ENCODE measurements at places on chromosomes 5 and 9. TPM values are rescaled to one million over a fixed set of nuclear protein-coding genes. Genes with fewer than 3 reads are reported as not detected.

DNA sequence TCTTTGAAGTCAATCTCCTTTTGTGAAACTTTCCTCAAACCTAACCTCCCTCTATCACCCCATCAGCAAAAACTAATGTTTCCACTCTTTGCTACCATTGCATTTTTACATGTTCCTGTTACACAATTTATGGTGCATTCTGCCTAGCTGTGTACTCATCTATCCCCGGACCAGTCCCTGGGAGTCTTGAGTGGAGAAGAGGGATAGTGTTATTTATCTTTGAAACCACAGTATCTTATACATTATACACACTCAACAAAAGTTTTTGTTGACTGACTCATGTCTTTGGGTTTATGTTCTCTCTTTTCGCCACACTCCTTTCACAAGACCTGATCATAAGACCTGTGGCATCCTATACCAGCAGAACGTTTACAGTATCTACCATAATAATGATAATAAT, 26.4 kb downstream of the TNFAIP8 start:
- H3K4me3 ChIP-seq: no peak overlapping the region
- no peaks in the 10 kb centered on the region for H3K27me3 ChIP-seq
- DNase-seq: no peak
- H3K27ac ChIP-seq: no peak overlapping the region

GRCh38 chr9:85414390-85414789, 327.4 kb downstream of the AGTPBP1 start:
- no peak overlapping the region for H3K4me3 ChIP-seq
- no peak for DNase-seq
- H3K27ac ChIP-seq: no peak overlapping the region
- H3K36me3 ChIP-seq: no peaks in the 10 kb centered on the region
- no peaks in the 10 kb centered on the region for H3K4me1 ChIP-seq

- no peak overlapping the region for H3K27ac ChIP-seq
- no peaks in the 10 kb centered on the region for H3K36me3 ChIP-seq
- no peak overlapping the region for H3K4me3 ChIP-seq
- H3K27me3 ChIP-seq: no peaks in the 10 kb centered on the region
- no peak for DNase-seq
Observed at GRCh38 chr9:125845271-125845808, 98.2 kb downstream of the PBX3 start.

- no peak overlapping the region for H3K27ac ChIP-seq
- H3K27me3 ChIP-seq: peaks cover 8% of the 10 kb centered on the region
- H3K36me3 ChIP-seq: no peaks in the 10 kb centered on the region
- H3K4me3 ChIP-seq: no peak overlapping the region
Observed at GRCh38 chr5:82551192-82551591, 273.0 kb upstream of the RPS23 start.

DNA sequence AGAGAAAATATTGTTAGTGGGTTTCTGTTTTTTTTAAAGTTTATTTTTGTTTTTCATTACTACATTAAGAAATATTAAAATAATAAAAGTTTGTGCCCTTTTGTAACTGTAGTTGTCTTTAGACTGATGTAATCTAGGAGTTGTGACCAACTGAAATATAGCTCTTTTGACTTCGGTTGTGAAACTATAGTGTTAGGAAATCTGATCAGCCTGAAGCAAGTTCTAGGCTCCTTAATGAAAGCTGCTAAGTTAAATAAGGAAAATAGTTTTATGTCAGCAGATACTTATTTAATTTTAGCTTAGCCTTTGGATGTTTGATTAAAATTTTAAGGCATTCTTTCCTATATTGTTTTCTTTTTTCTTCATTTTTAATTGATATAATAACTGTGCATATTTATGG, 14.2 kb downstream of the AP3S1 start:
- no peak for DNase-seq
- peaks cover 12% of the 10 kb centered on the region for H3K36me3 ChIP-seq
- H3K4me3 ChIP-seq: no peak overlapping the region
- no peaks in the 10 kb centered on the region for H3K27me3 ChIP-seq
- no peak overlapping the region for H3K27ac ChIP-seq
- peaks cover 13% of the 10 kb centered on the region for H3K4me1 ChIP-seq

DNA sequence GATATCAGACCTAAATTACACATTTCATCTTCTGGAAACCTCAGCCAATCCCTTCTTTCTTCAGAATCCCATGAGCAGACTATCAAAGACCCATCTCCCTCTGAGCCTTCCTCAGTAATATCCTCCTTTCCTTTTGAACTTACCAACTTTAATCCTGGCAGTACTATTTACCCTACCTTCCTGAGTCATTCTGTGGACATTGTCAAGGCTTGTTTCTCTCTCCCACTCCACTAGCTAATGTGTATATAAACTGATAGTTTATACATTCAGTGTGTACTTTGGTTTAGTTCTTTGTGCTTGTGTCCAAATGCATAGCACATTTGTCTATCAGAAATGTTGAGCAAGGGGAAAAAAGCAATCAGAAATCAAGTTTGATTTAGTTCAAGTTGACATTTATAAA, 568.3 kb downstream of the CSNK1G3 start:
- H3K4me1 ChIP-seq: no peaks in the 10 kb centered on the region
- no peak overlapping the region for H3K4me3 ChIP-seq
- H3K27me3 ChIP-seq: no peaks in the 10 kb centered on the region
- no peaks in the 10 kb centered on the region for H3K36me3 ChIP-seq

DNA sequence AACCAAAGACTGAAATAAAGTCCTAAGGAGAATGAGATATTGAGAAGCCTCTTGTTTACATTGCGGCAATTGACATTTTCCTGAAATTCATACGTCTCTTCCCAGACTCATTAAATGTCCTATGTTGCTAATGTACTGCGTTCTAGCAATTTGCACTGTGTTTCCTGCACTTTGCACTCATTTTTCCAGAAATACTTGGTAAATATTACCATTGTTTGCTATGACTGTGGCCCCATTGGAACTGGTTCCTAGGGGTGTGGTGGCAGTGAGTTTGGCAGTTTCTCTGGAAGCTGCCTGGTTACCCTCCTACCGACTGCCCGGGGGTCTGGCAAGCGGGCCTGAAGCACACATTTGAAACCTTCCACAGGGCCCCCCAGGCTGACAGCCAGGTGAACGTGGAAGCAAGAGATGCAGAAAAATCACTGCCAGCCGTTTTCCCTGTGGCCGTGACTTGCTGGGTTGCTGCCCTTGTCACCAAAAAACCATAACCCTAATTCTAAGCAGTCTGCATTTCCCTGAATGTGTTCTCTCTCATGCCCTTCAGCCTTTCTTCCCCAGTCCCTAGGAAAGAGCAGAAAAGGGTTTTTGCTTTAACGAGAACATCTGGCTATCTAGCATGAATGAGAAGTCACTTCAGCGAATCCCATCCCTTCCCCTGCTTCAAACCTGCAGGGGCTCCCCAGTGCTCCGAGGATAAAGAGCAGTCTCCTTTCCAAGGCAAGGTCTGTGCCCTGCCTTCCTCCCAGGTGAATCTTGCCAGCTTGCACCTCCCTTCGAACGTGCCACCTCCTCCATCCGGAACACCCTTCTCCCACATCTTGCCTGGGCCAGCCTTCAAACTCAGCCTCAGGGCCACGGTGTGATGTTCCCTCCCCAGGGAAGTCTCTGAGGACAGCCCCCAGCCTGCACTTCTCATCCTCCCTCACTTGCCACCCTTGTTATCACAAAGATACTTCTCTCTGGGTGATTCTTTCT, 84.2 kb downstream of the AK8 start:
- DNase-seq: no peak
- H3K27ac ChIP-seq: no peak overlapping the region
- no peaks in the 10 kb centered on the region for H3K36me3 ChIP-seq
- H3K27me3 ChIP-seq: peaks cover 43% of the 10 kb centered on the region
- H3K4me3 ChIP-seq: no peak overlapping the region
- no peaks in the 10 kb centered on the region for H3K4me1 ChIP-seq

DNA sequence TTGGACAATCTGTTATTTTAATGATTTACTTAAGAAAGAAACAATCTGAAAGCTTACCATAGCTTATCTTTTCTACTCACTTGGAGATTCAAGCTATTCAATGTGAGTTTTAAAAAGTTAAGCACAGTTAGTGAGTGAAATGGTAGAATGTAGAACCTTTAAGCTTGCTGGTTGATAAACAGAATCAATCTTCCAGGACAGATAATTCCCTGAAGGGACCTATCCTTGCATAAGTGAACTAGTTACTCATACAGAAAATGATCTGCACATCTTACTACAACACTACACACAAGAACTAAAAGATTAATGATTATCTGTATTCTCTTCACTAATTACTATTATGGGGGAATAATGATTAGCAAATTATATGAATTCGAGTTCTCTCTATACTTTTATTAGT, 165.6 kb downstream of the PALM2AKAP2 start:
- peaks cover 2% of the 10 kb centered on the region for H3K27me3 ChIP-seq
- H3K4me1 ChIP-seq: peaks cover 3% of the 10 kb centered on the region
- H3K4me3 ChIP-seq: no peak overlapping the region
- H3K36me3 ChIP-seq: peaks cover 7% of the 10 kb centered on the region
- no peak overlapping the region for H3K27ac ChIP-seq

DNA sequence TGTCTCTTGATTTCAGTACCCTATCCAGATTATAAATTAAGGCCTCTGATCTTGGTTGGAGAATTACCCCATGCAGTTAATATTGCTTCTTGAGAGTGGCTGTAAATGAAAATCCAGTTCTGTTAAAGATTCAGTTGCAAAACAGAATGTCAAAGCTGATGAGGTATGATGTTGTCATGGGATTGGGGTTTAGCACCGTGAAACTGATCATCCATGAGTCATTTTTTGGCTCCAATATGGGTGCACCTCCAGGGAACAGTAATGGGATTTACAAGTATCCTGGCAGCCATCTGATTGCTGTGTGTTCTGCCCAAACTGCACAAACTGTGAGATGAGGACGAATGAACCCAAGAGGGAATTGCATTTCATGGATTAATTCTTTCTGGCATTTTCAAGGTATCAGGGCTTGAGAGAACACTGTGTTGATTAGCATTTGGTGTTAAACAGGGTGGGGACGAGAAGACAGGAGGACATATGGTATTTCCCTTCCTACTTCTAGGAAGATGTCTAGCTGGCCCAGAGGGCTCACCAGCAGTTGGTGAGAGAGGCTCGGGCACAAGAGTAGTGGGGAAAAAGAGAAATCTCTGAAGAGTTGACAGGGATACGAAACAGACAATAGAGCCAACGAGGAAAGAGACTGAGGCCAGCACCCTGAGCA, 214.7 kb downstream of the GAS1 start:
- no peak overlapping the region for H3K27ac ChIP-seq
- no peaks in the 10 kb centered on the region for H3K27me3 ChIP-seq
- no peaks in the 10 kb centered on the region for H3K36me3 ChIP-seq
- H3K4me1 ChIP-seq: no peaks in the 10 kb centered on the region

DNA sequence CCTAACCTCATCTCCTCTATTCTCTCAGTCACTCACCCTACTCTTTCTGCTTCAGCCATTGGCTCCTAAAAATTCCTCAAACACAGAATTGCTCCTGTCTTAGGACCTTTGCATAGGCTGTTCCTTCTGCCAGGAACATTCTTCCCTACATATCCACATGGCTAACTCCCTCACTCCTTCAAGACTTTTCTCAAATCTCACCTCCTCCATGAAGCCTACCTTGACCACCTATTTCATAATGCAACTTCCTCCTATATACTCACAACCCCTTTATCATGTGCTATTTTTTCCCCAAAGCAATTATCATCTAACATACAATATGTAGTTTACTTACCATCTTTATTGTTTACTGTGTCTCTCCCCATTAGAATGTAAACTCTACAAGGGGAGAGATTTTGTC, 45.8 kb downstream of the ARL15 start:
- no peak overlapping the region for H3K4me3 ChIP-seq
- no peaks in the 10 kb centered on the region for H3K27me3 ChIP-seq
- DNase-seq: no peak
- H3K36me3 ChIP-seq: no peaks in the 10 kb centered on the region
- H3K4me1 ChIP-seq: no peaks in the 10 kb centered on the region

GRCh38 chr9:98303633-98304125, 48.2 kb upstream of the TBC1D2 start:
- no peak overlapping the region for H3K4me3 ChIP-seq
- no peak for DNase-seq
- H3K27ac ChIP-seq: no peak overlapping the region
- peaks cover under 1% of the 10 kb centered on the region for H3K27me3 ChIP-seq
- peaks cover 3% of the 10 kb centered on the region for H3K4me1 ChIP-seq
- H3K36me3 ChIP-seq: no peaks in the 10 kb centered on the region

GRCh38 chr5:112960315-112960714, 16.3 kb upstream of the DCP2 start:
- H3K27me3 ChIP-seq: no peaks in the 10 kb centered on the region
- DNase-seq: no peak
- no peak overlapping the region for H3K4me3 ChIP-seq
- no peaks in the 10 kb centered on the region for H3K36me3 ChIP-seq
- peaks cover 51% of the 10 kb centered on the region for H3K4me1 ChIP-seq

DNA sequence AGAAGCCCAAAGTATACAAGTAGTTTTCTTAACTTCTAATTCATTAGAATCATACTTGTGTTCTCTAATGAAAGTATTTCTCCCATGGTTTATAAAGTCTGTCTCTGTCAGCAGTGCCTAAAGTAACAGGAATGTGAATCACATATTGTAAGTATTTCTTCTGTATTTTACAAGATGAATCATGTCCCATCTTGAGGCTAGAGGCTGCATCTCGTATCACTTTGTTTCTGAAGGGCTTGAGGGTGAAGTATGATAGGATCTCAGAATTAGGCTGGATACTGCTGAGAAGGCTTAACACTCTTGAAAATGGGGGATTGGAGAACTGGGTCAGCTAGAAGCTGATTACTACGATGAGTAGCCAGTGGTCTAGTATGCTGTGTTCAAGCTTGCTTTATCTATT, 242.2 kb upstream of the ACTBL2 start:
- H3K4me1 ChIP-seq: no peaks in the 10 kb centered on the region
- H3K27ac ChIP-seq: no peak overlapping the region
- no peak overlapping the region for H3K4me3 ChIP-seq
- H3K27me3 ChIP-seq: peaks cover 8% of the 10 kb centered on the region

DNA sequence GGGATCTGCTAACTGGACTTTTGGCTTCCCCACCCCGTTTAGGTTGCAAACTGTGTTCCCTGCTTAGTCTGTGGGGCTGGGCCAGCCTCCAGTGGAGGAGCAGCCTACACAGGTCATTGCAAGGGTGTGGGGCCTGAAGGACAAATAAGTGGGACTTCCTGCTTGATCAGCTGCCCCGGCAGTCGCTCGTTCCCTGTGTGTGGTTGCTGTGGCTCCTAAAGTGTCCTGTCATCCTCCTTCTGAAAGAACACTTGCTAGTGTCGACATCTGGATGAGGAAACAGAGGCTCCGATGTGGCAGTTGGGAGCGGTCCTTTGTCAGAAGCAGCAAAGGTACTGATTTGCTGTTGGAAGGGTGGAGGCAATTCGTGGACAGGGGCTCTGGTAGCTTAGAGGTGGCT, 88.9 kb upstream of the TBCA start:
- H3K27ac ChIP-seq: no peak overlapping the region
- peaks cover 8% of the 10 kb centered on the region for H3K27me3 ChIP-seq
- no peak for DNase-seq
- no peaks in the 10 kb centered on the region for H3K36me3 ChIP-seq
- H3K4me3 ChIP-seq: no peak overlapping the region

GRCh38 chr9:131366761-131367401, 27.0 kb upstream of the PRRC2B start:
- H3K36me3 ChIP-seq: no peaks in the 10 kb centered on the region
- peaks cover 2% of the 10 kb centered on the region for H3K4me1 ChIP-seq
- H3K27ac ChIP-seq: no peak overlapping the region
- no peak for DNase-seq

Gene CCNJL
- total RNA-seq: not detected

Gene TMC1
- not detected for total RNA-seq

Gene PCDH1
- not detected for total RNA-seq

Gene HTR1A
- total RNA-seq: not detected

Gene GABRA1
- not detected for total RNA-seq

Gene CTXN3
- total RNA-seq: not detected

Data from activated CD4-positive, alpha-beta memory T cell treated with anti-CD3 and anti-CD28 coated beads, Interleukin-2, amount 10 ng/mL, durations not matched to agents 7 days and 5 days (primary cell).